G401 (cell line): ENCODE measurements at places on chromosomes 7 and 10. TPM values are rescaled to one million over a fixed set of nuclear protein-coding genes. Genes with fewer than 3 reads are reported as not detected.

Gene TRIM50
- total RNA-seq, result not detected in 2 replicates

Gene C10orf71
- total RNA-seq, result not detected in 2 replicates

Gene FOXI2
- not detected in 2 replicates for total RNA-seq

GRCh38 chr10:125473143-125473793 is 209.7 kb downstream of the TEX36 start:
- DNase-seq, result no peak

DNA sequence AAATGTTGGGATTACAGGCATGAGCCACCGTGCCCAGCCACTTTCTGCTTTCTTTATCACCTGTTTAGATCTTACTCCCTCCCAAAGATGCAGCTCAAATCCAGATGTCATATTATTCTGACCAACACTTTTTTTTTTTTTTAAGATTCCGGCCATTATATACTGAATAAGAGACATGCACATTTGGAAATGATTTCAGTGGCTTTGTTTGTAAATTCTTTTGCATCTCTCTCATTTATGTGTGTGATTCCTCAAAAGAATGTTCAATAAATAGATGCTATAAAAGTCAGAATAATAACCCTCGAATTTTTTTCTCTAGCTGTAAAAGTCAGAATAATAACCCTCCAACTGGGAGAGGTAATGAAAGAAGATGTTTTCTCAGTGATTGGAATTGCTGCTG is 25.4 kb downstream of the HECW1 start:
- no peak for DNase-seq

DNA sequence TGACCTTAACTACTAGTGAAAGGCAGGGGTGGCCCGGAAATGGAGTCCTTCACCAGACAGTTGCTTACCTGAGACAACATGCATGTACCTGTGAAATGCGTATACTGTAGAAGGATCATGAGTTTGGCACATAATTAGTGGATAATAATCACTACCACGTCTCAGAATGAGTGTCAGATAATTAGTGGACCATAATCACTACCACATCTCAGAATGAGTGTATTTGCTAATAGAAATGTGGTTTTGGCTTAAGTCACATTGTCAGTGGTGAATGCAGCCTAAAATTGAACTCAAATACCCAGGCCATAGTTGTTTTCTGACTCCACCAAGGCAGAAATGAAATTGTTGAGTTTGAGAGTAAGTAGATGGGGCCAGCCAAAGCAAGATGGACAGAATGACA is 468.3 kb upstream of the GALNT17 start:
- DNase-seq, result no peak

DNA sequence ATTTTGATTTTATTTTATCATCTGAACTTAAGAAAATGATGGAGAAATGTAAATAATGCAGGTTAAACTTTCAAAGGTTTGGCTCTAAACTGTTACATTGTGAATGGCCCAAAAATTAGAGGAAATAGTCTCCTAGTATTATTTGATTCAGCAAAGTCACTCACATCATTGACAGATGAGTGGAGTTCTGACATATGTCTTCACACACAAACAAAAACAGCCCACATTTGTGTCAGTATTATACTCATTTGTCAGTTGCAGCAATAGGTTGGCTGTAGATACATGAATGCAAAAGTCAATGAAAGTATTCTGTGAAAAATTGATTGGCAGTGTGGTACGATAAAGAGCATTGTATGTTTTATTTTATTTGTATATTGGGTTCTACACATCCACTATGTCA is 108.8 kb upstream of the BMPER start:
- no peak for DNase-seq

DNA sequence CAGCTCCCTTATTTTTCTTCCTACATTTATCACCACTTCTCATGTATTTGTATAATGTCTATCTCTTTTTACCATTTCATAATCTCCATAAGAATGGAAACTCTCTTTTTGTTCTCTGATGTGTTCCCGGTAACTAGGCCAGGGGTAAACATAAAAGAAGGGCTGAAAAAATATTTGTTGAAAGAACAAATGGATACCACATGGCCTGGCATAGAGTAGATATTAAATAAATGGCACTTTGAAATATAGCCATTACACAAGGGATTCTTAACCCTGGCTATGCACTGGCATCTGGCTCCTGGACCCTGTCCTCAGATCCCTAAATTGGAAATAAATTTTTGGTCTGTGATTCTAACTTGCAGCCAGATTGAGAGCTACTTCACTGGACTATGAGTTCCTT is 30.4 kb downstream of the ELAPOR2 start:
- no peak for DNase-seq

GRCh38 chr7:45001826-45002225 is 1.8 kb downstream of the CCM2 start:
- DNase-seq, result no peak

- no peak for DNase-seq
Observed at GRCh38 chr10:5575144-5575481, 50.4 kb downstream of the CALML3 start.

DNA sequence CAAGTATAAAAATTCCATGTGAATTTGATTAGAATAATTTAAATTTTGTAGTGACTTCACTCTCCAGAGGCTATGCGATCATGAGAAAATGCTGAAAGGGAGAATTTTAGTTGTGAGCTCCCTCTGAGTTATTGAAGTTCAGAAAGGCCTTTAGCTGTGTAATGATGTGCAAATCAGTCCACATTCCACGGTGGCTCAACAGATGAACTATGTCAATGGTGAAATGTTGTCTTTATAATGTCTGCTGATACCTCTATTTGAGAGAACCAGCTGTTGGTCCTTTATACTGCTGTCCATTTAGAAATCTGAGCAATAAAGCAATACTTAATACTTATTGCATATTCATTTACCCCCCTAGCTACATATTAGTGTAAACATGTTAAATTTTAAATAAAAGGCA is 7.1 kb upstream of the ITGB8 start:
- no peak for DNase-seq
